Activated naive CD4-positive, alpha-beta T cell treated with anti-CD3 and anti-CD28 coated beads for 36 hours (primary cell): ENCODE measurements at places on chromosomes 4 and X. TPM values are rescaled to one million over a fixed set of nuclear protein-coding genes. Genes with fewer than 3 reads are reported as not detected.

Gene DMRTC1B
- not detected for total RNA-seq

Gene FAT1
- 0.43 TPM for total RNA-seq

Gene PNCK
- total RNA-seq = 0.26 TPM

Gene GPRASP1
- 4.0 TPM for total RNA-seq

Gene DKC1
- 127 TPM for total RNA-seq

Gene CFAP99
- not detected for total RNA-seq

Gene SULT1E1
- total RNA-seq = not detected

Gene CDS1
- total RNA-seq = 0.17 TPM

Gene PLAC8
- 62.0 TPM for total RNA-seq

Gene CXCL5
- not detected for total RNA-seq

Gene TCEAL6
- not detected for total RNA-seq

Gene PRSS12
- total RNA-seq = not detected

Gene RADX
- total RNA-seq = 14.8 TPM

Gene DSPP
- not detected for total RNA-seq

Gene IQCM
- not detected for total RNA-seq

Gene MAGEB2
- not detected for total RNA-seq

Gene HPGDS
- not detected for total RNA-seq

Gene AGA
- total RNA-seq = 18.0 TPM

Gene TSPAN7
- 1.9 TPM for total RNA-seq

Gene MAP3K15
- total RNA-seq = 1.3 TPM

Gene TLR10
- total RNA-seq = 0.17 TPM

Gene TMA16
- total RNA-seq = 46.7 TPM

Gene CENPC
- 46.0 TPM for total RNA-seq

Gene NUDT10
- total RNA-seq = 0.95 TPM

Gene NRK
- total RNA-seq = not detected

Gene ETDA
- total RNA-seq = not detected

Gene TEX13B
- total RNA-seq = not detected

Gene AFP
- total RNA-seq = not detected

Gene GDPD2
- not detected for total RNA-seq

Gene HEPH
- total RNA-seq = not detected

Gene RNF128
- total RNA-seq = not detected

Gene GPR50
- not detected for total RNA-seq

Gene ZAR1
- total RNA-seq = not detected

Gene SOD3
- total RNA-seq = not detected

Gene FOXR2
- total RNA-seq = not detected

Gene FAT4
- total RNA-seq = not detected

Gene PABPC1L2B
- total RNA-seq = not detected

Gene PRR32
- total RNA-seq = not detected

Gene SOX3
- not detected for total RNA-seq

Gene CT45A2
- not detected for total RNA-seq
